ENCODE measurements at places on chromosomes 6 and 20. TPM values are rescaled to one million over a fixed set of nuclear protein-coding genes. Genes with fewer than 3 reads are reported as not detected.

GRCh38 chr6:13120483-13121482 is 207.6 kb downstream of the TBC1D7 start:
- no peak for DNase-seq

- no peak for DNase-seq
Observed at GRCh38 chr6:47042275-47042791, at the start of gene ADGRF1. Gene ADGRF1, minus strand, starts transcription at chr6:47042332. Its CDS starts 13,271 bp downstream, at chr6:47029061.

DNA sequence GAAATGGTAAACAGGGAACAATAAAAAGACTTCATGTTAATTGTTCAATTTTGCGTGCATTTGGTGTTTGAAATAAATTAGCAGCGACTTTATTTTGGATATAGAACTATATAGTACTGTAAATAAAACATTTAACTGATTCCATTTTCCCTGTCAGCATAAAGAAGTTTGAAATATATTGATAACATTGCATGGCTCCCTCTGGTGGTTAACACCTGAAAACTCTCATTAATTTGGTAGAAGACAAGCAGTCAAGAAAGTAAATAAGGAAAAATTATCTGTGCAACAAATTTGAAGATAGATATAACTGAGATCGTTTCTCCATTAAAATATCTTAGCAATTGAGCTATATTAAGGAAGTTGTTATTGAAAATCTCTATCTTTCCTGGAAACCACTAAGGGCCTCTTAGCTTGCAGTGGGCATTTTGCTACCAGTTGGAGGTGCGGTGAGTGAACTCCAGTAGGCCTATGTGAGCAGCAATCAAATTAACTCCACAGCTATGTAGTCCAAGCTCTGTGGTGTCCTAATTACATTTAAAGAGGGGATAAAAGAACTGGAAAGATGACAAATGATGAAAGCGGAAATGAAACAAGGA is 435.7 kb upstream of the FKBP1C start:
- no peak for DNase-seq

GRCh38 chr6:110285306-110286060 is 72.7 kb downstream of the METTL24 start:
- no peak for DNase-seq

GRCh38 chr6:44105146-44105545 is 22.1 kb downstream of the MRPL14 start:
- no peak for DNase-seq

The KIAA0408 gene
- 2.3 TPM for total RNA-seq

Data from naive thymus-derived CD4-positive, alpha-beta T cell (primary cell).